ENCODE measurements at places on chromosomes 16 and 17.
A peak's percentile ranks its signal among the peaks of the same experiment; 100 is the strongest.

DNA sequence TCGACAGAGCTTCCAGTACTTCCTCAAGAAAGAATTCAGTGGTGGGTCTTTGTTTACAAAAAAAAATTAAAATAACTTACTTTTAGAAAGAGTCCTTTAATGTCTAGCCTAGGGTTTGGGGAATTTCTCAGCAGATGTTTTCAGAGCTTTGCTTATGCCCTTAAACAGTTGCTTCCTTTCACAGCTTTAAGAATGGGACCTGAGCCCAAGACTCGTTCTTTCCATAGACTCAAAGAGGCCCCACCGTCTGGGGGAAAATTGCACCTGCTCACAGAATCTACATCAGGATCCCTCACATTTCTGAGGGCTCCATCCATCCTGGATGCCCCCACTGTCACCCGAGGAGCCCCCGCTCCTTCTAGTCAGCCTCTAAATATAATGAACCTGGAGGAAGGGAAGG lies 60.0 kb downstream of the RGS9 start:
- no peak overlapping the region for H3K27ac ChIP-seq
- no peaks in the 10 kb centered on the region for H3K36me3 ChIP-seq
- no peaks in the 10 kb centered on the region for H3K27me3 ChIP-seq
- no peak for ATAC-seq
- H3K4me1 ChIP-seq, result peaks cover 8% of the 10 kb centered on the region
- no peak overlapping the region for H3K4me3 ChIP-seq

GRCh38 chr16:4370570-4371356 lies 885 bp upstream of the VASN start:
- ATAC-seq, result no peak
- no peaks in the 10 kb centered on the region for H3K4me1 ChIP-seq
- H3K36me3 ChIP-seq, result peaks cover 8% of the 10 kb centered on the region
- peak overlapping the region; percentile 16 for H3K4me3 ChIP-seq
- no peaks in the 10 kb centered on the region for H3K27me3 ChIP-seq
- no peak overlapping the region for H3K27ac ChIP-seq

DNA sequence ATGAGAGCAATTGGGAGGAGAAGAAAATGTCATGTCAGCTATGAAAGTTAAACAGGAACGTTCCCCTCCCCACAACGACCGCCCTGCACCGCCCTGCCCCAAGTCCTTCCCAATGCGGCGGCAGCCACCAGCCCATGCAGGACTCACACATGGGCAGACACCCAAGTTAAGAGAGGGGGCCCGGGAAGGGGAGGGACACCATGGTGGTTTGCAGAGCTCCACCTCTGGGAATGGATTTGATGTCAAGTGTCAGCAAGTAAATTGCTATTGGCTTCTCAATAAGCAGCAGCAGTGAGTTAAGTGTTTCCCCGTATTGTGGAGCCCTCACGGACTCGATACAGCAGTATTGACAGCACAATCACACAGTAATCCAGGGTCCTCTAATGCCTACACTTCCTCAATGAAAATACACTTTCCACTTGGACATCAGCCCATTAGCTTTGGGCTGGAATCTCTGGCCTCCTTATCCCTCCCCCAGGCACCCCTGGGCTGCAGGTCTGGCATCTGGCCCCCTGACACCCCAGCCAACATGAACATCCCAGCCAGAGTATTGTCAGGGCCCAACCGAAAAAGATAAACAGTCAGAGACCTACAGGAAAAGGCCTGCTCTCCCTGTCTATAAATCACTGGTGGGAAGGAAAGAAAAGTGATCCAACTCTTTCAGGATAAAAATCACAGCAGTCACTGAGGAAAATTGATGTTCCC lies 22.6 kb downstream of the ZFHX3 start:
- no peaks in the 10 kb centered on the region for H3K4me1 ChIP-seq
- H3K36me3 ChIP-seq, result no peaks in the 10 kb centered on the region
- H3K4me3 ChIP-seq, result no peak overlapping the region
- H3K27ac ChIP-seq, result no peak overlapping the region
- peaks cover 5% of the 10 kb centered on the region for H3K27me3 ChIP-seq

DNA sequence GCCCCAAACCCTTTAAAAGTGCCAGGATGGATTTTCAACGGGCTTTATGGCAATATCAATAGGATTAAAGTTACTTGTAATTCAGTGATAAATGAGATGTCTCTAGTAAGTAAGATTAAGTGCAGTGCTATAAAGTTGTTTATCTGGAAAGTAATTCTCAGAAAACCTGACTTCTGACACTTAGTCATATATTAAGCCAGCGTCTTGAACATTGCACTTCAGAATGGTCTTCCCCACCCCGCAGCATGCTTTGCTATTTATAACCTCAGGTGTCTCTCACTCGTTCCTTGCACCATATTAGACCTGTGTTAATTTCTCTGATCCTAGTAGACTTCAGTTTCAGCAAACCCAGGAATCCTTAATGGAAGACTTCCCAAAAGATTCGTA lies 2.1 kb upstream of the MAF start:
- peaks cover 57% of the 10 kb centered on the region for H3K36me3 ChIP-seq
- H3K4me3 ChIP-seq, result peak overlapping the region; percentile 87
- peak overlapping the region; percentile 99 for H3K27ac ChIP-seq
- peak; percentile 28 for ATAC-seq

DNA sequence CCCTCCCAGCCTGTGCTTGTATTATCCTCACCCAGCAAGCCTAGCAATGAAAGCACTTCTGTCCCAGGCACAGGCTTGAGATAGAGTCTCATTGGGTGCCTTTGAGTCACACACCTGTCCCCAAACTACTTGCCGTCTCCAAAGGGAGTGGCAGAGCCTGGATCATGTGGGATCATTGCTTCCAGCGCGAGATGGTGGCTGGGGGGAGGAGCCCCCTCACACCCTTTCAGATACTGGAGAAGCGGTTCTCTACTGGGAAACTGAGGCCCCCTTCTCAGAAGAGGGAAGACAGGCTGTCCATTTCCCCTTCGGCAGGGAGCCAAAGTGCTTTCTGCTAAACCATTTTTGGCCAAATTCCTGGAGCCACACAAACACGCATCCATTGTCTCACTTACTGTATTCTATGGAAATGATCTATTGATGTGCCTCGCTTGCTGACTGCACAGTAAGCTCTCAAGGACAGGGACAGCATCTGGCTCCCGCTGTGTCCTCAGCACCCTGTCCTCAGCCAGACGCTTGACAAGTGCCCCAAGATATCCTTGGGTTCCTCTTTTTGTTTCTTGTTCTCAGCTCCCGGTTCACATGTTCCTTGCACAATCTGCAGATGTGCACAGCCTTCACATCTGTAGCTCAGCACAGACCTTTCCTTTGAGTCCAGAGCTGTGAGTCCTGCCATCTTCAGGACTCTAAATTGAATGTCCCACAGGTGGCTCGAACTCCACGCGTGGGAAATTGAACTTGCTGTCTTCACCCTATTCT lies 26.0 kb upstream of the DLX3 start:
- H3K4me1 ChIP-seq, result no peaks in the 10 kb centered on the region
- no peaks in the 10 kb centered on the region for H3K36me3 ChIP-seq
- H3K27ac ChIP-seq, result no peak overlapping the region
- H3K27me3 ChIP-seq, result peaks cover 14% of the 10 kb centered on the region
- no peak overlapping the region for H3K4me3 ChIP-seq
